Umbilical cord (tissue), 2 donors: ENCODE measurements at places on chromosomes 3 and 15.
A peak's percentile ranks its signal among the peaks of the same experiment; 100 is the strongest.

DNA sequence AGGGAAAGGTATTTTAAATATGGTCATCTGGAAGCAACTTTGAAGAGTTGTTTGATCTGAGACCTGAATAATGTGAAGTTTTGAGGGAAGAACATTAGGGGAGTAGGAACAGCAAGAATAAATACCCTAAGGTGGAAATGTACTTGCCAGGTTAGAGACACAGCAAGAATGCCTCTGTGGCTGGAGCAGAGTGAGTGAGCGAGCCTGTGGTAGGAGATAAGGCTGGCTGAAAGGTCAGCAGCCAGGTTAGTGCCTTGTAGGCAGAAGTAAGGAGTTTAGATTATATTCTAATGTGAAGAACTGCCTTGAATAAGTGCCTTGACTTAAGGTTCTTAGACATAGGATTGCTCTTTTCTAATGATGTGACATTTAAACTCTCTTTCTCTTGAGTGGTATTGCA lies 18.3 kb downstream of the LRRC49 start:
- DNase-seq, result no peak

DNA sequence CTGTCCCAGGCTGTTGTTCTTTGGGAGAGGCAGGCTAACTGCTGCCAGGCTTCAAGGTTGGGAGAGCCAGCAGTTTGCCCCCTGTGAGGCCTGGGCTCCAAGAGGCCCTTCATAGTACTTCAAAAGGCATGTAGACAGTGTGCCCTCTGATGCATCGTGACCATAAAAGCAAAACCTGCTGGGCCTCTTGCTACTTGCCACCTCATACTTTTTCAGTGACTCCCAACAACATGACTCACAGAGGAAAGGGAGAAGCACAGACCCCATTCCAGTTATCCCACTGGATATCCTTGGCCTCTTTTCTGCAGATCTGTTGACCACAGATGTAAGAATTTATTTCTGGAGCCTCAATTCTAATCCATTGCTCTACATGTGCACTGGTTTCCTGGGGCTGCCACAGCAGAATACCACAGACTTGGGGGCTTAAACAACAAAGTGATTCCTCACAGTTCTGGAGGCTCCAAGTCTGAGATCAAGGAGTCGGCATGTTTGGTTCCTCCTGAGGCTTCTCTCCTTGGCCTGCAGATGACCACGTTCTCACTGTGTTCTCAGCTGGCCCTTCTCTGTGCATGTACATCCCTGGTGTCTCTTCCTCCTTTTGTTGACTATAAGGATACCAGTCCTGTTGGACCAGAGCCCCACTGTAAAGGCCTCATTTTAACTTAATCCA lies 8.9 kb upstream of the NSMCE3 start:
- DNase-seq, result peak; percentile 84

- DNase-seq, result no peak
Observed at GRCh38 chr3:109903100-109903499, 565.8 kb upstream of the DPPA4 start.

DNA sequence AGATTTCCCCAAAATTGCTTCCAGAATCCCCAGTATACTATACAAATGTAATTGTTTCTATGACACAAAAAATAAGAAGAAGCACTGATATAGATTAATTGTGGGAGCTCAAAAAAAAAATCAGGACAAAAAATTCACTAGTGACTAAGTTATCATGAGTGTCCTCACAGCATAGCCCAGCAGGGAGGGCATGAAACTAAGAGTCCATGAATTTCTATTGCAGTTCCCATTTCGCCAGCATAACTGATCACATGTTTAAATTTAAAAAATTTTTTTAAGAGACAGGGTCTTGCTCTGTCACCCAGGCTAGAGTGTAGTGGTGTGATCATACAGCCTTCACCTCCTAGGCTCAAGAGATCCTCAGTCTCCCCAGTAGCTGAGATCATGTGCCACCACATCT lies 10.6 kb downstream of the NCEH1 start:
- DNase-seq, result no peak

DNA sequence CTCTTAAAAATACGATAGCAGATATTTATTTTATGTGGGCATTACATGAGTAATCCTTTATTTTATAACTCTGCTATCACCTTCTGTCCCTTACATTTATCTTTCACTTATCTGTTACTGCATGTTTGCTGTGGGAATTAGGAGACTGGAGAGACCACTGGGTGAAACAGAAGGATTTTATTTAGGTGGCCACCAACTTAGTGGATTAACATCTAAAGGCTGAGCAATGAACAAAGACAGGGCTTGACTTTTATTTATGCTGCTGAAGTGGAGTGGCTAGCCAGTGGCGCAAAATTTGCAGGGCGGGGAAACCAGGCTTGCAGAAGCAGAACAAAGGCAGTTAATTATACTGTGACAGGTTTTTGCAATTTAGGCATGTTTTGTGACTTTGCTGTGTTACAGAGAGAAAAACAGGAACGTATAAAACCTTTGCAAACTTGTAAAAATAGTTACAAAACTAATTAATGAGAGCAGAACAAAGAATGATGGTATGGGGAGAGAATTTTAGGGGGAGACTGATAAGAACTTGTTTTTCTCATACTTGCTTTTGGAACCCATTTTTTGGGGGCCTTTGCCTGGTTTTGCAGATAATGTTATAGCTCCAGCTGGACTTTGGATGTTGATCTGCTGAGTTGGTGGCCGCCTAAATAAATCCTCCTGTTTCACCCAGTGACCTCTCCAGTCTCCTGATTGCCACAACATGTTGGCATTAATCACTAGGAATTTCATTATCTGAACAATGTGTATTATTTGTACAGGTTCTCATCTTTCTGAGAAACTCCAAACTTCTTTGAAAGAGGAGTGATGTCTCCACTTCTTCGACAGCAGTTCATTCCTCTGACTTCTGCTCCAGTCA lies 18.0 kb downstream of the KLHL24 start:
- no peak for DNase-seq

- DNase-seq, result no peak
Observed at GRCh38 chr3:196604548-196604947, 34.9 kb upstream of the NRROS start.

GRCh38 chr3:197500812-197501211 lies 55.0 kb downstream of the BDH1 start:
- no peak for DNase-seq

DNA sequence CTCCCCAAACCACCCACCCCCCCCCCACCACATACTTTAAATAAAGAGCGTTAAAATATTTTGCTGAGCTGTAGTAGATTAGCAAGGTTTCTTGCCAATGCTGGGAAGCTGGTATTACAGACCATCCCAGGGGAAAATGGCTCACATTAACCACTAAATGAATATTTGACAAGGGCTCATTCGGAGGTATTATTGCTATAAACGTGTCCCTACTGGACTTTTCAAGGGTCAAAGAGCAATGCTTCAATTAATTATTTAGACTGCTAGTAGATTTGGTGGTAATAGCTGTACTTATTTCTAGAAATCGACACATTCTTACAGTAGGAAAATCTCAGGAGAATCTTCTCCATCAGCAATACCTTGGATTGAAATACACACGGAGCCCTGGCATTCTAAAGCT lies 5.2 kb downstream of the SOX2 start:
- no peak for DNase-seq

DNA sequence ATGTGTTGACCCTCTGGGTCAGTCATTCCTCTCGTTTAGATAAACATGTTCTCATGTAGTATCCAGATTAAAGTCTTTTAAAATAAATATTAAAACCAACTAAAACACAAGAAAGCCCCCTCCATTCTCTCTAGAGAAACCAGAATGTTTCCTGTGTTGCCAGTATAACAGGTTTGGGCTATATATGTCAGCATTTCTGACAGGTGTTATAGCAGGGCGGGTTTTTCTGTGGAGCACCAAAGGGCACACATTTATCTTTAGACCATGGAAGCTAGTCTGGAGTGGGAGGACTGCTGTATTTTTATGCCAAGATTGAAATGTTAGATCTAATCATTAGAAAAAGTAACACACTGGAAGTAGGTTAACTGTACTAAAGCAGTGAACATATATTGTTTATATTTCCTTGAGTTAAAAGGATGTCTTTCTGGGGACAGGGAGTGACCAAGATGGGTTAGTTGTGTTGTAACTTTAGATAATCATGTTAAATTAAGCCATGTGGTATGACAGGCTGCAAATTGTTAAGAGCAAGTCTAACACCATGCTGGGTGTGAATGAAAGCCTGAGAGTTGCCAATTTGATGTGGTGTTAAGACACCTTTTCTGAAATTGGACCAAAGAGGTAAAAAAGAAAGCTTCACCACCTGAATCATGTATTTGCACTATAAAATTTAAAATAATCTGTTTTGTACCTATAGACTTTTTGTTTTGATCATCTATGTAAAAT lies 15.6 kb downstream of the KCTD6 start:
- peak; percentile 50 for DNase-seq

- DNase-seq, result peak; percentile 49
Observed at GRCh38 chr3:8239718-8240695, 261.6 kb upstream of the LMCD1 start.

DNA sequence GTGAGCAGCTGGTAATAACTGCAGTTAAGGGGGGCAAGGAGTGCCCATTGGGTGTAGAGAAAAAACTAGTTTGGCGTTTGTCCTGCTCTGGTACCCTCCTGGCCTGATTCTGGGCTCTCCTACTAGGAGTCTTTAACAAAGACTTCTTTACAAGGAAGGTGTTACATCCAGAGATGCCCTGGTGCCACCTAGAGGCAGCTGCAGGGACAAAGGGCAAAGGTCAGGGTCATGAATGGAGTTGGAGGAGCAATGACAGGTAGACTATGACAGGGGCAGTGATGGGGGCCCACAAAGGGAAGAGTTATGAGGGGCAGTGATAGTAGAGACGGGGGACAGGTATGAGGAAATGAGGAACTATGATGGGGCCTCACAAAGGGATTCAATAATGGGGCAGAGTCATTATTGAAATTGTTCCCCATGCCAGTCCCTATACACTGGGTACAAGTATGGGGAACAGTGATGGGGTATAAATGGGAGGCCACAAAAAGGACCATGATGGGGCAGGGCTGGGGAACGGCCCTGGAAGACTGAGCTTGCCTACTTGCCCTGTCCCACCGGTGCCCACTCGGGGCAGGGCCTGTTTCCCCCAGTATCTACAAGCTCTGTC lies 7.9 kb downstream of the CCDC71 start:
- no peak for DNase-seq

GRCh38 chr3:20230954-20231353 lies 44.9 kb upstream of the SGO1 start:
- DNase-seq, result no peak

DNA sequence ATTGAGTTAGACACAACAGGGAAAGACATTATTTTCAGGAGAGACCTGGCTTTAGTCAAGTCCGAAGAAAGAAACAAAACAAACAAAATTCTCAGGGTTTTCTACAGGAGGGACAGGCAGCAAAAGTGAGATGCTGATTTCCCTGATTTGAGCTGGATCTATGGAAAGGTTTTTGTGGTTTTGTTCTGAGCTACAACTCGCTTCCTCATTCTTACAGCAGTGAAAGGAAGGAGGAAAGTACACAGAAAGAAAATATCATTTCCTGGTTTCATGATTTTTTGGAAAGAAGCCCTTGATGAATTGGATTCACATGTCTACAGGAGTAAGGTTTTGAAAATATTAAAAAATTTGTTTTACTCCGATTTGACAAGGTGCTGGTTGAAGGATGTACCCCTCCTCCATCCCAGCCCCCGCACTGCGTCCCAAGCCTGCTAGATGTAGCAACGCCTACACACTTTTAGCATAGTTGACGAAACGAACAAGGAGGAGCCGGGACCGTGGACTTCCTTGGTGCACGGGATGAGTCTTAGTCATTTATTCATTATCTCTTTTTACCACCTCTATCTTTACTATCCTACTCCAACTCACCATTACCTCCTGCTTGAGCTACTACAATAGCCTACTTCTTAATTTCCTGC lies 10.8 kb downstream of the PRICKLE2 start:
- no peak for DNase-seq

DNA sequence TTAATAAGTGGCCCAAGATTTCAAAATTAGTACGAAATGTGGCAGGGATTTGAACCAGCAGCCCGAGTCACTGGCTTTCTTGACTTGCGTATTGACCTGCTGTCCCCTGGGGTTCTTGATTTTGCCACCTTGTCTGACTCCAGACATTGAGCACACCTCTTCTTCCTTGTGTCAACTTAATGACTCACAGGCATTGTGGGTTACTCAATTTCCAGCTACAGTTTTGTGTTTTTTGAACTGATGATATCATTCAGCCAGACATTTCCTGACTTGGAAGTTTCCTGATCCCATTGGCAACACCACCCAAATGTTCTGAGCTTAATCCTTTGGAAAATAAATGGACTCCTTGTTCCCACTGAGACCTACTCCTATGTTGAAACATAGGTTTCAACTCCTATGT lies 64.2 kb downstream of the MOBP start:
- DNase-seq, result peak; percentile 34

DNA sequence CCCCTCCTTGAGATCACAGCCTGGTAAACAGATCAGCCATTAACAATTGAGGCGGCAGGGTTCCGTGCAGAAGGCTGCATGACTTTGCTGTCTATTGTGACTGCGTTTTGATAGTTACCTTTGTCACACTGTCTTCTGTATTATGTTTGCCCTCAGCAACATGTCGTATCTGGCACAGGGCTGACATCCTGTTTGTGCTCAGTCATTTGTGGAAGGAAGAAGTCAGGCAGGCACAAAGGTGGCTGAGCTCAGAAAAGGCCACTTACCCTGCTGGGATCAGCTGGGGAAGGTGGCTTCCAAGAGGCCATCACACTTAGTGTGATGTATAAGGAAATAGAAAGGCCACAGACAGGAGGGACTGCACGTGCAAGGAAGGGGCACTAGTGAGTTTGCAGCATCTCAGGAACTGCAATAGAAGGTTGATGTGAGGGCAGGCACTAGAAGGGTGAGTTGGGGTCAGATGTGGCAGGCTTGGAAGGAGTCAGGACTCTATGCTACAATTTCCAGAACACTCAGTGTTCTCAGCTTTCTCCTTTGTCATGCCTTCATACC lies 13.4 kb downstream of the PML start:
- no peak for DNase-seq

- no peak for DNase-seq
Observed at GRCh38 chr3:173410849-173411248, 13.3 kb downstream of the NLGN1 start.

- peak; percentile 35 for DNase-seq
Observed at GRCh38 chr3:140736863-140737460, 59.1 kb downstream of the TRIM42 start.

DNA sequence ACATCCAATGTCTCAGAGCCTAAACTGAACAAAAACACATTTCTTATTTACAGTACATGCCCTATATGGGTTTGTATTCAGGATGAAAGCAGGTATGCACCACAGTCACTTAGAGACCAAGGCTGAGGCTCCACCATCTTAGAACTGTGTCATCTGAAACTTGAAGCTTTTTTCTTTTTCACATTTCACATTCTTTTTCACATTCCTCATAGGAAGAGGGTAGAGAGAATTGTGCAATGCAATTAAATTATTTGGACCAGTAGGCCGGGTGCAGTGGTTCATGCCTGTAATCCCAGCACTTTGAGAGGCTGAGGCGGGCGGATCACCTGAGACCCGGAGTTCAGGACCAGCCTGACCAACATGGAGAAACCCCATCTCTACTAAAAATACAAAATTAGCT lies 591.0 kb downstream of the MECOM start:
- DNase-seq, result no peak
